T-helper 2 cell treated with Interferon-gamma antibody and Interleukin-4, amounts not matched to agents 5 μg/mL and 100 μg/mL, for 36 hours (primary cell): ENCODE measurements at places on chromosomes 2 and 18.

- no peaks in the 10 kb centered on the region for H3K36me3 ChIP-seq
- no peak overlapping the region for H3K4me3 ChIP-seq
- H3K4me1 ChIP-seq = peaks cover 26% of the 10 kb centered on the region
- DNase-seq = no peak
- no peak overlapping the region for H3K27ac ChIP-seq
These were observed 84.5 kb upstream of the LCLAT1 start for GRCh38 chr2:30362468-30363081.

- peak within 1 kb of the TSS; percentile 61 for H3K4me3 ChIP-seq
- H3K27me3 ChIP-seq = peaks cover 73% of the 10 kb centered on the region
These were observed at the start of gene SP9 for GRCh38 chr2:174334781-174335251. Gene SP9 (plus strand): TSS chr2:174334954. CDS start chr2:174335093, 139 bp downstream.

DNA sequence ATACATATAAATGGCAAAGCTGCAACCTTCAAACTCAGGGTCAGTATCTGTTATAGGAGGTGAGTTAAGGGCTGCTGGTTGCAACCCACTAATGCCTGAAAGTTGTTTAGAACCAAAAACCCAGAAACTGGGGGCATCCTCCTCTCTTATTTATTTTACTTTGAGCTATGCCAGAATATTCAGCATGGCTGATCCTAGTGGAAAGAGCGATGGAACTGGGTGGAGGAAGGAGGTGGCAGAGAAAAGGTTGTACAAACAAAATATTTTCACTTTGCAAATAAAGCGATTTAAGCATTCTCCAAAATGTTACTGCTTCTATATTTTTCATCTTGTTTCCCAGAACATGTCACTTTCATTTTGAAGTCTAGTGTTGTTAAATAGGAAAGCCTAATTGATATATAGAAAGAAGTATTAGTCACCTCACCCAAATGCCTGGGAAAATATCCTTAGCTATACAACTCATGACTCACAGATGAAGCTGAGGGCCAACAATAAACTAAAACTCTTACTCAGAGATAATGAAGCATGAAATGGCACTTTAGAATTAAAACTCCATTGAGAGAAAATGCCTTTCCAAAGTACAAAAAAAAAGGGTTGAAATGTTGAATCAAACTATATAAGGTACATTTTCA, 251.4 kb upstream of the UBE2E3 start:
- no peaks in the 10 kb centered on the region for H3K4me1 ChIP-seq
- H3K27me3 ChIP-seq = no peaks in the 10 kb centered on the region
- no peak overlapping the region for H3K4me3 ChIP-seq

- H3K27me3 ChIP-seq = peaks cover 10% of the 10 kb centered on the region
- no peak for DNase-seq
- no peak overlapping the region for H3K27ac ChIP-seq
- no peak overlapping the region for H3K4me3 ChIP-seq
These were observed 161.1 kb downstream of the ESCO1 start for GRCh38 chr18:21439431-21439846.

DNA sequence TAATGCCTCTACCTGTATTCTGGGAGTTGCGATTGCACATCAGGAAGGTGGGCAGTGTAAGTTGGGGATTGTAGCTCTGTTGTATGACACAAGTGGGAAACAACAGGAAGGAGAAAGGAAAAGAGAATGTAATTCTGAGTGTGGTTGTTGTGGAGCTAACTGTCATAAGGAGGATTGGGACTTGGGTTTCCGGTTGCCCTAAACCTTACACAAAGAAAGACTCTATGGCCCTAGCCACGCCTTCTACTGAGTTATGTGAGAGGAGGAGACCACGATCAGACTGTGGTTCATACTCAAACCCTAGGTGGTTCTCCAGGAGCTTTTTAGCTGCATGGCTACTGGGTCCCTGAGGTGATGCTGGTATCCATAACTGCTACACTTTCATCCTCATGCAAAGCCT, 86.5 kb downstream of the TANC1 start:
- peaks cover 5% of the 10 kb centered on the region for H3K27me3 ChIP-seq
- no peak overlapping the region for H3K27ac ChIP-seq
- no peak for DNase-seq
- H3K4me1 ChIP-seq = no peaks in the 10 kb centered on the region

DNA sequence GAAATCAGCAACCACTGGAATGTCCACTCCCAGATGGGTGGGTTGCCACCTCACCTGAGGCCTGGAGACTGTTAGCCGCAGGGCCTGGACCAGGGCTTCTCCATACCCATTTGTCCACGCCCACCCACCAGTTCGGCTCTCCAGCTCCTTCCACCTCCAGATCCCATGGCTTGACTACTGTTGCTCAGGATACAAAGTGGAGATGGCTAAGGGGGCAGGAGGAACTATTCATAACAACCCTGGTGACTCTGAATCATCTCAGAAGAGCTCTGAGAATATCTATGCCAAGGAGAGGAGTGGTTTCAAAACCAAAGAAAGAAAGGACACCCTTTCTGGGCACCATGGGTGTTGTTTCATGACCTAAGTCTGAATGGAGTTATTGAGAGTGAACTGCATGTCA, 145.8 kb downstream of the LAMA3 start:
- H3K4me1 ChIP-seq = peaks cover 13% of the 10 kb centered on the region
- no peak for DNase-seq
- H3K27ac ChIP-seq = no peak overlapping the region
- no peaks in the 10 kb centered on the region for H3K27me3 ChIP-seq

GRCh38 chr2:224520064-224520463, 65.1 kb downstream of the CUL3 start:
- peaks cover 51% of the 10 kb centered on the region for H3K4me1 ChIP-seq
- H3K27me3 ChIP-seq = no peaks in the 10 kb centered on the region
- peak; percentile 59 for DNase-seq

GRCh38 chr18:49834258-49834657, 20.9 kb upstream of the ACAA2 start:
- peaks cover 4% of the 10 kb centered on the region for H3K36me3 ChIP-seq
- DNase-seq = no peak
- H3K4me1 ChIP-seq = peaks cover 7% of the 10 kb centered on the region
- no peaks in the 10 kb centered on the region for H3K27me3 ChIP-seq

DNA sequence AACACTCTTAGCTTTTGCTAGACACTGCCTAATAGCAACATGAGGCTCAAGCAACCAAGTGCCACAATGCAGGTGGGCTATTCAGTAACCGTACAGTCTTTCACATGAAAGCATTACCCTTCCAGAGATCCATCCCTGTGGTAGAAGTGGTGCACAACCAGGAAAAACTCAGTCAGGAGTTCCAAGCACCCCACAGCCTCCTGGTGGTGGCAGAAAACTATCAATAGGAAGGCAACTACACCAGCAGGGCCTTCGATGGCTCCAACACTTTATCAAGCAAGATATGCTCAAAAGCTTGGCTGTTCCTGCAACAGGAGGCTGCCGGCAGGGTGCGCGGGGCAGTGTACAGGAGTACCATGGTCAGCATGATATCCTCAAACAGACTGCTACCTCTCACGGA, 176.1 kb upstream of the DLGAP1 start:
- H3K4me3 ChIP-seq = no peak overlapping the region
- no peaks in the 10 kb centered on the region for H3K4me1 ChIP-seq
- no peaks in the 10 kb centered on the region for H3K27me3 ChIP-seq

- DNase-seq = peak; percentile 35
- H3K27ac ChIP-seq = no peak overlapping the region
- H3K36me3 ChIP-seq = peaks cover 19% of the 10 kb centered on the region
- peaks cover 22% of the 10 kb centered on the region for H3K4me1 ChIP-seq
- no peak overlapping the region for H3K4me3 ChIP-seq
These were observed 3.0 kb downstream of the WDR75 start for GRCh38 chr2:189444322-189444721.

DNA sequence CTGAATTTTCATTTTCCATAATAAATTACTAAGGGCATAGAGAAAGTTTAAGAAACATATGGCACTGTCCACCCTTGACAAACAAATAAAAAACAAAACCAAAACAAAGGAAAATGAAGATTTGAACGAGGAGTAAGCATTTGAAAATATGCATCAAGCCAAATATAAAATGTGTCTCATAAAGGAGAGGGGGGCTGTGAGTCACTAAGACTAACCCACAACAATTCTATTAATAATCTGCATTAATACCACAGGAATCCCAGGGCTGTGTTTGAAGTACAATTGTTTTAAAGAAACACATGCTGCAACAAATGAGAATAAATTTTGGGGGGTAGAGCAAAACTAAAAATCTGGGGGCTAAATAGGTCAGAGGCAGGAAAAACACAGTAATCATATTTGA, 53.8 kb upstream of the STK17B start:
- no peak for DNase-seq
- H3K27ac ChIP-seq = no peak overlapping the region
- H3K4me3 ChIP-seq = no peak overlapping the region
- H3K36me3 ChIP-seq = peaks cover 5% of the 10 kb centered on the region
- H3K4me1 ChIP-seq = peaks cover 38% of the 10 kb centered on the region
- H3K27me3 ChIP-seq = no peaks in the 10 kb centered on the region

DNA sequence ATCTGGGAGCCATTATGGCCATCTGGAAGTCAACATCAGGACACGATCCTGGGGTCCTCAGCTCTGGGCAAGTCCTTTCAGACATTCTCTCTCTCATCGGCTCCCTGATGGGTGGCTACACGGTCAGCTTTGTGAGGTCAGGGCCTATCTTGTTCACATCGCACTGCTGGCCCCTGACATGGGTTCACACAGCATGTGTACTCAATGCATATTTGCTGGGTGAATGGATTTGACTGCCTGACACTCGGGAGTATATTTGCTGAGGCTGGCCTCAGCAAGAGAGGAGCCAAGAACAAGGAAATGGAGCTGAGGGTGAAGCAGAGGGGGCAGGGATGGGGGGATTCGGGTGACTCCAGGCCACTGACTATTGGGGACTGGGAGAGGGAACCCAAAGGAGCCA, 50.5 kb downstream of the SLC4A5 start:
- no peak for DNase-seq
- H3K27me3 ChIP-seq = no peaks in the 10 kb centered on the region
- H3K4me1 ChIP-seq = peaks cover 14% of the 10 kb centered on the region
- H3K36me3 ChIP-seq = no peaks in the 10 kb centered on the region

DNA sequence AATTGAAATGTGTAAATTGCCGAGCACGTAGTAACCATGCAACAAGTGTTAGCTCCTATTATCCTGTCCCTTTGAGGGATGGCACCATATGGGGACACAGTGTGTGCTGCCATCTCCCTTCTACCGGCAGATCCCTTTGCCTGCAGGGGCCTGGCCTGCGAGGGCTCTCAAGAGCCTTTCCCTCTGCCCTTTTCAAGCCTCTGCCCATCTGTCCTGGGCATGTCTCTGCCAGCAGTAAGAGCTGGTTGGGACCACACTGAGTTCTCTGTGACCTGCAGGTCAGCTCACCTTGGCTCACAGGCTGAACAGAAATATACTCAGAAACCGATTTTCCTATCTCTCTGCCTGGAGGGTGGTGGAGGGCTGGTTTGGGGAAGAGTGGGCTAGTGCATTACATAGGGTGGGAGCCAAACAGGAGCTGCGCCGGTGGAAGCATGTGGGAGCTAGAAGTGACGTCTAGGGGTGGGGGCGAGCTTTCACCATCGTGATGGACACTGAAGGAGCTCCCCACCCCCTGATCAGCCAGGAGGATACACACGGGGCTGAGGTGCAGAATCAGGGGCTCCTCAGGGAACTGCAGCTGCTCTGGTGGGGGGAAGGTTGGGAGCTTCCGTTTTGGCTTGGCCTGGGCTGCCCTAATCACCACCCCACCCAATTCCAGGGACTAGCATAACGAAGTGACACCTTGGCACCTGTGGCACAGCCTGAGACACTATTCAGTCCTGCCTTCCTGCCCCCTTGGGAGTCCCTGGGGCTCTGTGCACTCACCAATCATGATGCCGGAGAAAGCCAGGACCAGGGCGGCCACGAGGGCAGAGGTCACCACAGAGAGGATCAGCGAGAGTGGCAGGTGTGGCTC, 109.7 kb downstream of the CLIP4 start:
- no peak overlapping the region for H3K27ac ChIP-seq
- no peaks in the 10 kb centered on the region for H3K27me3 ChIP-seq
- DNase-seq = no peak
- H3K36me3 ChIP-seq = no peaks in the 10 kb centered on the region
- H3K4me3 ChIP-seq = no peak overlapping the region
- H3K4me1 ChIP-seq = no peaks in the 10 kb centered on the region

GRCh38 chr2:65294136-65294535, 66.5 kb downstream of the ACTR2 start:
- H3K27ac ChIP-seq = no peak overlapping the region
- peaks cover 11% of the 10 kb centered on the region for H3K4me1 ChIP-seq

DNA sequence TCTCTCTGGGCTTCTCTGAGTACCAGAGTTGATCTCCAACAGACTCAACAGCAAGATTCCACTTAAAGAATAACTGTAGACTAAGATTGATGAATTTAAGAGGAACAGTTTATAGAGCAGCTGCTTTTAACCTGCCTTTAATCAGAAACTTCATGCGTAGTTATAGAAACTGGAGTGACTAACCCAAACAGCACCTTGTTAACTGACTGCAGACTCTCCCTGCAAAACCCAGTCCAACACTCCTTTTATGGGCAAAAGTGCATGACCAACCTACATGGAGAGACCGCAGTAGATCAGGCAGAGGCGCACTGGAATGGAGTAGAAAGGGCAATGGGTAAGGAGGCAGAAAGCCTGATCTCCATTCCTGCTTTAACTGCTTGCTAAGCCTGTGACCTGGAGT, 110.6 kb downstream of the NRP2 start:
- no peak for DNase-seq
- H3K36me3 ChIP-seq = peaks cover 2% of the 10 kb centered on the region
- H3K4me1 ChIP-seq = no peaks in the 10 kb centered on the region
- no peak overlapping the region for H3K27ac ChIP-seq
- no peak overlapping the region for H3K4me3 ChIP-seq

- H3K4me1 ChIP-seq = peaks cover 79% of the 10 kb centered on the region
- no peak for DNase-seq
- H3K36me3 ChIP-seq = peaks cover 86% of the 10 kb centered on the region
- peak overlapping the region; percentile 63 for H3K4me3 ChIP-seq
- H3K27me3 ChIP-seq = no peaks in the 10 kb centered on the region
These were observed 48.2 kb downstream of the ARL4C start for GRCh38 chr2:234448506-234449184.

- H3K27me3 ChIP-seq = peaks cover 4% of the 10 kb centered on the region
- H3K27ac ChIP-seq = no peak overlapping the region
- no peaks in the 10 kb centered on the region for H3K36me3 ChIP-seq
- no peak overlapping the region for H3K4me3 ChIP-seq
These were observed 47.4 kb upstream of the NXPH2 start for GRCh38 chr2:138827426-138828054.

DNA sequence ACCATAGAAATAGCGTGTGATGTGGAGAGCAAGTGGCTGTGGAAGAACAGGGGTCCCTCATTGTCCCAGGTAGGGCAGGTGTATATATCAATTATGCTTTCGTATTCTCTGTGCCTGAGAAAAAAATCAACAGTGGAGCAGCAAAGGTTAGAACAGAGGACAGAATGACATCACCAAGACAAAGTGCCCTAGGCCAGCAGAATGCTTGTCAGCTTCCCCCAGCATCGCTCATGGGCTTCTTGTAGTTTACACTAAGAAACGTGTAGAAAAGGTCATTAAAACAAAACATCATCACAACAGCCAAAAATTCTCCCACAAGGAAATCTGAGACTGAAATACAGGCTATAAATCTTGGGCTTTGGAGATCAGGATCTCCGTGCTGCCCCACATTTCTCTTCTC, 288.0 kb downstream of the TDRD15 start:
- no peaks in the 10 kb centered on the region for H3K36me3 ChIP-seq
- H3K4me1 ChIP-seq = no peaks in the 10 kb centered on the region
- DNase-seq = no peak
- no peak overlapping the region for H3K27ac ChIP-seq
